Activated T-cell treated with anti-CD3 and anti-CD28 coated beads for 1 hour (primary cell): ENCODE measurements at places on chromosomes 7 and 10.

GRCh38 chr10:28236591-28236990, 66.3 kb downstream of the MPP7 start:
- DNase-seq: no peak

DNA sequence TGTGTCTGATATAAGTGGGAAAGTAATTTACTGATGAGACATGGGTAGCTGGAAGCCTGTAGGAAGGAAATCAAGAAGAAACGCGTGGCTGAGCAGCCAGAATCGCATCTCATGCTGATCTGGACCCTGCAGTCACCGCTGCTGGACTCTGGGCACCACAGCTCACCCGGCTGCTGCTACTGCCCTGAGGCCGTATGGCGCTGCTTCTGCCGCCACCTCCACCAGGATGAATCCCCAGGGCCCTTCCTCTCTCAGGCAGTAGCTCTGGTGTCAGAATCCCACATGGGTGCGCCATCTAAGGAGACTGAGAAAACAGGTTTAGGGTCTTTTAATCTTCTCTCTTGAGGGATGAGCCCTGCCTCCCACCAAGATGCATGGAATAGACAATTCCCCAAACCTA, 70.3 kb upstream of the AGK start:
- no peak for DNase-seq

- no peak for DNase-seq
Observed at GRCh38 chr10:75150656-75151055, 39.2 kb downstream of the SAMD8 start.

- DNase-seq: peak; percentile 12
Observed at GRCh38 chr10:110305767-110306451, 1.2 kb upstream of the SMNDC1 start.

- no peak for DNase-seq
Observed at GRCh38 chr7:29557954-29558353, 5.7 kb upstream of the PRR15 start.

DNA sequence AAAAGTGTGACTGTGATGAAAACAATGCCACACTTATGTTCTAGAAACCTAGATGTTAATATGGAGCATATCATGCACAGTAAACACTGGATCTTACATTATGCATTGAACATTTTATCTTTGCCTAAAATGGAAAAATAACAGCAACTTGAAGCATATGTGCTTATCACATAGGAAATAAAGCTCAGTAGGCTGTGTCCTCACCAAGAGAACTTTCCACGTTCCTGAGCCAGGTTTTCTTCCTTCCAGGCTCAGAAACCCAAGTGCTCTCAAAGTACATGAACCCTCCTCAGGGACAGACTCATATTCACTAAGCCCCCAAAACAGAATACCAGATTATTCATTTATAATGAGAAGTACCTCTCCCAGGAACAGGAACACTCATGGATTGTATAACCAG, 79.4 kb upstream of the PRKAR2B start:
- no peak for DNase-seq

- DNase-seq: no peak
Observed at GRCh38 chr10:6999232-6999925, 411.5 kb downstream of the SFMBT2 start.

GRCh38 chr7:37488163-37488764, 39.6 kb upstream of the ELMO1 start:
- no peak for DNase-seq

- DNase-seq: no peak
Observed at GRCh38 chr7:151814400-151815009, 62.4 kb downstream of the PRKAG2 start.

- no peak for DNase-seq
Observed at GRCh38 chr10:101466016-101466912, 112.3 kb downstream of the BTRC start.

DNA sequence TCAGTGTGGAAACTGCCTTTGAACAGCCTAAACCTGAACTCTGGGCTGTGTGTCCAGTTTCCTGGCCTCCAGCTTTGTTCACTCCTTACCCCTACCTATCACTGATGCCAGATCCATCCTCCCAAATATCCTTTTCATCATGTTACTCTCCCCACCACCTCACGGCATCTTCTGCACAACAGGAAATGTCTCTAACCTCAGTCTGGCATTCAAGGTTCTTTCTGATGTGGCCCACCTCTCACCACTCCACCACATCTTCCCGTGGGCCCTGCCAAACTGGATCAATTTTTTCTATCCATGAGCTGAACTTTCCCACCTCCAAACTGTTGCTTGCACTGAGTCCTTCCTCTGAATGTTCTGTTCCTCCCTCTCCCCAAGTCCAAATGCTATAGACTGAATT, 35.8 kb upstream of the MAP3K8 start:
- DNase-seq: no peak

DNA sequence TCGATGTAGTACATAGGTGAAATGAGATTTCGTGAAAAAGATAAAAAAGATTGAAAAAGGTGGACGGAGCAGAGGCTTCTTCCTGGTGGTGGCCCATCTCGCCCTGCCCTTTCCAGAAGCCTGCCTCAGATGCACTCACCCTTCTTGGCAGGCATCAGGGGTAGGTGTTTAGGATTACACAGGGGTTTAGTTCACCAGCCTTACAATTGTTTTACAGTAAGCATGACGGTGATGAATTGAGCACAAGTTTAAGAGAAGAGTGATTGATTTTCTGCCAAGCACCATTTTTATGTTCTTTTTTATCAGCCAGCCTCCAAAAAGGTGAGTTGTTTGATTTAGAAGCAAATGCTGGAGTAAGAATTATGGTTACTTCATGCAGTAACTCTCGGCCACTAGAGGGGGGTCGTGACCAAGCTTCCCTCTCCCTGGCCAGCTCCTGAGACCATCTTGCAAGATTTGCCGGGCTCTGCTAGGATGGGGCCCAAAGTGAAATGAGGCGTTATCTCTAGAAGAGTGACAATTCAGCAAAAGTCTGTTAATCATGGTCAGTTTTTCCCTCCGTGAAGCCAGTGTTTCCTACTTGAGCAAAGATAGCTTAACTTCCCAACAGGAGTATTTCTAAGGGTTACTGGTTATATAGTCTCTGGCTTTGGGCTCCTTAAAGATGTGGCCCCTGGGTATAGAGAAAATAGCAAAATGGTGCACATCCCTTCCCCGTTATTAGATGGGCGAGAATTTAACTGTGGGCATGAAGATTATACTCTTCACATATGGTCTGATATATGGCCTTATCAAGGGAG, 228.8 kb downstream of the BMPER start:
- DNase-seq: no peak

- no peak for DNase-seq
Observed at GRCh38 chr7:424961-425793, 94.5 kb downstream of the PDGFA start.

- DNase-seq: no peak
Observed at GRCh38 chr7:42210333-42210732, 26.7 kb downstream of the GLI3 start.
